Cortex of kidney (tissue), 1 donor: ENCODE measurements at places on chromosomes 7 and 10.

DNA sequence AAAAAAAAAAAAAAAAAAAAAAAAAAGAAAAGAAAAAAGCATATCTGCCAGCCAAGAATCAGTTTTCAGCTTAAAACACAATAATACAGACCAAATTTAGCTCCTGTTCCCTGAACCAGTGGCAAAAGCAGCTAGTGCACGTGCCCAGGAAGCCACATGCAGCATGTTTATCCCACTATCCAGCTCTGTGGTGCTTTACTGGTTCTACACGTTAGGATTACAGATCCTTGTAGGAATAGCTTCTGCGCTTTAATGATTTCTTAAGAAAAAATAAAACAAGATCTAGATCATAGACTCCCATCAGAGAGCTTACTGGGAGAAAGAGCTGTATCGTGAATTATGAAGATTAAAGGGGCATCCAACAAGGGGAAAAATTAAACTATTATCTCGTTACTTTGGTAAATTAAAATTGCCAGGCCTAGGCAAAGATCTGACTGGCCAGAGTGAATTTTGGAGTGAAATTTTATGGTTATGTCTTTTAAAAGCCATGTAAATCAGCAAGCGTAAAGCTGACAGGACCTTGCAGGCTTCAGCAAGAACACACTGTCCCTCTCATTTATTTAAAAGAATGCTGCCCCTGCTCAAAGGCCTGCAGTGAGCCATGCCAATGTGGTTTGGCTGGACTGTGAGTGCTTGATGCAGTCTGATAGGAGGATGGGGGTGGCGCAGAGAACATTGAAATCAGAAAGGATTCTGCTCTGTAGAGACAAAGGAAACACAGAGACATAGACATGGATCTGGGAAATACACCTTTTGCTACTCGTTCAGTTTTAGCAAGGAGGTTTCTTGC lies 177.3 kb upstream of the PHYHIPL start:
- DNase-seq, result no peak

GRCh38 chr10:73838827-73839226 lies 27.4 kb upstream of the NDST2 start:
- DNase-seq, result no peak

- no peak for DNase-seq
Observed at GRCh38 chr10:114025611-114026130, 18.0 kb upstream of the ADRB1 start.

DNA sequence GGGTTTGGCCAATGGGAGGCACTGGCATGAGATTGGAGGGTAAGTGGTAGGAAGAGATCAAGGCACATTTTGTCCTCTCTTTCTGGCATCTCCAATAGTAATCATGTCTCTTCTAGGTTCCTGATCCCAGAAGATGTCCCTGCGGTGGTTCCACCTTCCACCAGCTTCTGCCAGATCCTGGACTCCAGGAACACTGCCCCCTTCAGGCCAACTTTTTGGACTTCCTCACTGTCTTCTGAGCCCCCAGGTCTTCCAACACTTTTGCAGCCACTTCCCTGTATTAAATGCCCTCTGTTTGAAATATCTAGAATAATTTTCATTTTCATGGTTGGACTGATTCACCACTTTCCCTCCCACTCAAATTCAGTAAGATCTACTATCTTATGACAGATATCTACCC lies 60.9 kb downstream of the BAMBI start:
- DNase-seq, result no peak

GRCh38 chr10:59281861-59282260 lies 80.5 kb downstream of the FAM13C start:
- no peak for DNase-seq

GRCh38 chr10:92790440-92790839 lies 57.9 kb upstream of the EXOC6 start:
- DNase-seq, result no peak

- DNase-seq, result no peak
Observed at GRCh38 chr7:136953386-136953785, 84.9 kb downstream of the CHRM2 start.

- DNase-seq, result no peak
Observed at GRCh38 chr10:24435374-24435773, 226.4 kb downstream of the KIAA1217 start.

- DNase-seq, result no peak
Observed at GRCh38 chr7:151871904-151872303, 5.0 kb downstream of the PRKAG2 start.

GRCh38 chr7:2063563-2064260 lies 169.0 kb downstream of the MAD1L1 start:
- DNase-seq, result no peak

GRCh38 chr10:100377830-100378229 lies 30.8 kb downstream of the SCD start:
- no peak for DNase-seq

DNA sequence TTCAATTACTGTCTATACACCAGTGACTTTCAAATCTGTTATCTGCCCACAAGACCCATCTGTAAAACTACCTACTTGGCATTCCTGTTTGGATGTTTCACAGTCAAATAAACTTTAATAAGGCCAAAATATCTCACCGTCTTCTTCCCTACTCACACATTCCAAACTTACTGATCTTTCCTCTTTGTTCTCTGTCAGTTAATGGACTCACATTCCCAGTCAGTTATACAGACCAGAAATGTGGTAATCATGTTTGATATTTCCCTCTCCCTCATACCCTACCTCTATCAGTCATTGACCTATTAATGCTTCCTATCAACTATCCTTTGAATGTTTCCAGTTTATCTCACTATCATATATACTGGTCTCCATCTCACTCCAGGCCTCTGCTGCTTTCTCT lies 28.5 kb upstream of the HDAC9 start:
- no peak for DNase-seq

DNA sequence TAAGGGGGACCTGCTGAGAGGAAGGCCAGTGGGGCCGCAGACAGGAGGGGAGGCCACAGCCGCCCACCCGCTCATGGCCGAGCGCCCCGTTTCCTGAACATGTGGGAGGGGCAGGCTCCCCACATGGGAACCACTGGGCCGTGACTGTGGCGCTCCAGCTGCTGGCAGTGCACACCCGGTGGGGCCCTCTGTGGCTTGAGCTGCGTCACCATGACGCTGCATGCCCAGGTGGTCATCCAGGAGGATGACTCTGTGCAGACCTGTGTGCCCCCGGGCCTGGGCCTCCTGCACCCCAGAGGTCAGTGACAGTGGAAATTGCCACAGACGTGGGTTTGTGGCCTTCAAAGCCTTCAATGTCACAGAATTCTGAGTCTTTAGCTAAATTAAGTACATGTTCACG lies 85.1 kb downstream of the MGMT start:
- DNase-seq, result no peak

DNA sequence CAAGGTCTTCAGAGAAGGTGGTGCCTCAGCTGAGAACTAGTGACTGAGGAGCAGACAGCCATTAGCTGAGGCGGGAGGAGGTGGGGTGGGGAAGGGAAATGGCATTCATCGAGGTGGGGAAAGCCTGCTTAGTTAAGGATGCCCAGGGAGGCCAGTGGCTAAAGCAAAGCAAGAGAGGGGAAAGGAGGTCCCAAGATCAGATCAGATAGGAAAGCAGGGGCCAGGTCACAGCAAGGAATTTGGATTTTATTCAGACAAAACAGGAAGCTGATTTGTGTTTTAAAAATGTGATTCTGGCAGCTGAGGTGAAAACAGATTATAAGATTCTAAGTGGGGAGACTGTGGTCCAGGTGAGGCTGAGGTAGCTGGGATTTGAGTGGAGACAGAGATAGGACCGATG lies 45.8 kb downstream of the CNNM1 start:
- DNase-seq, result no peak

GRCh38 chr7:157662981-157663716 lies 326.3 kb downstream of the DNAJB6 start:
- no peak for DNase-seq

GRCh38 chr10:132392811-132393694 lies 3.9 kb upstream of the PWWP2B start:
- no peak for DNase-seq

DNA sequence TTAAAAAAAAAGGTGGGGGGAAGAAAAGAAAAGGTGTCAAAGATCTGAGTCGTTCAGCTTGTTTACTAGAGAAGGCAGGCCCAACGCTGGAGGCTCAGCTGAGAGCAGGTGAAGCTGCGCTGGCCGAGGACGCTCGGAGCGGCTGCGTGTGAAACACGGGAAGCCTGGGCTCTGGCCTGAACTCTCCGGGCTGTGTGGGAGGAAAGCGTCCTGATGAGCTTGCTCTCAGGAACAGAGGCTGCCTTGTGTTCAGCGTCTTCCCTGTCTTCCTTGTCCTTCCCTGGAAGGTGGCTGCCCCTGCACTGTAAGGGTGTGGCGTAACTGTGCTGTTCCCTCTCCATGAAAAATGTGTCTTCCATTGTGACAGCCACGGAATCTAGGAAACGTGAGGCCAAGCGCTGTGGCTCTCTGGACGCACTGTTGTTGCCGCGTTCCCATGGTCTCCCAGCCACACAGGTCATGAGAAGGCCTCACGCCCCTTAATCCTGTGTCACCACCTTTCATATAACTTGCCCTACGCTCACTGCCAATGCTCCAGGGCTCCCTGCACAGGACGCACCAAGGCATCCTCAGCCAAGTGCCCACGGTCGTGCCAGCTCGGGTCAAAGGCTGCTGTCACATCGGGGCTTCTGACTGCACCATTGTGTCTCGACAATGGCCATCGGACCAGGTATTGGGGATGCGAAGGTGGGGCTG lies 15.8 kb downstream of the IL15RA start:
- no peak for DNase-seq

DNA sequence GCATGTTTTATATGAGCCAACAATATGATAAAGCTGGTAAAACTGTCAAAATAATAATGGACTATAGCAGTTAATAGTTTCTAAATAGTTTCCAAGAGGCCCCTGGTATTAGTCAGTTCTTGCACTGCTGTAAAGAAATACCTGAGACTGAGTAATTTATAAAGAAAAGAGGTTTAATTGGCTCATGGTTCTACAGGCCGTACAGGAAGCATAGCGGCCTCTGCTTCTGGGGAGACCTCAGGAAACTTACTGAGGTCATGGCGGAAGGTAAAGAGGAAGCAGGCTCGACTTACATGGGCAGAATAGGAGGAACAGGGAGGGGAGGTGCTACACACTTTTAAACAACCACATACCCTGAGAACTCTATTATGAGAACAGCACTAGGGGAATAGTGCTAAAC lies 104.6 kb downstream of the PPP1R9A start:
- no peak for DNase-seq

GRCh38 chr7:29563590-29564495 lies at the start of gene PRR15:
Gene PRR15, plus strand, starts transcription at chr7:29563835. Its CDS starts 2,495 bp downstream, at chr7:29566330.
- no peak for DNase-seq

DNA sequence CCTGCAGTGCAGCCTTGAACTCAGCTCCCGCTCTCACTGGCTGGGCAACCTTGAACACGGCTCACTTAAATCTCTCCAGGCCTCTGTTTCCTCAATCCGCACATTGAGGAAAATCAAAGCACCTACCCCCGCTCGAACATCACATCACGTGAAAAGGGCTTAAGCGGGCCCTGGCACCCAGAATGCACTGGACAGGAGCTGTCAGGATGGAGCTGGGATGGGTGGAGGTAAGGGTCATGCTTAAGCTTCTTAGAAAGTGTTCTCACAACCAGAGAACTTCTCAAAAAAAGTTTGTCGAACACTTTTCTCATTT lies 55.7 kb upstream of the MGMT start:
- no peak for DNase-seq

- DNase-seq, result no peak
Observed at GRCh38 chr10:86071758-86072157, 294.8 kb downstream of the GRID1 start.

GRCh38 chr7:43619213-43620012 lies 36.5 kb downstream of the STK17A start:
- no peak for DNase-seq

DNA sequence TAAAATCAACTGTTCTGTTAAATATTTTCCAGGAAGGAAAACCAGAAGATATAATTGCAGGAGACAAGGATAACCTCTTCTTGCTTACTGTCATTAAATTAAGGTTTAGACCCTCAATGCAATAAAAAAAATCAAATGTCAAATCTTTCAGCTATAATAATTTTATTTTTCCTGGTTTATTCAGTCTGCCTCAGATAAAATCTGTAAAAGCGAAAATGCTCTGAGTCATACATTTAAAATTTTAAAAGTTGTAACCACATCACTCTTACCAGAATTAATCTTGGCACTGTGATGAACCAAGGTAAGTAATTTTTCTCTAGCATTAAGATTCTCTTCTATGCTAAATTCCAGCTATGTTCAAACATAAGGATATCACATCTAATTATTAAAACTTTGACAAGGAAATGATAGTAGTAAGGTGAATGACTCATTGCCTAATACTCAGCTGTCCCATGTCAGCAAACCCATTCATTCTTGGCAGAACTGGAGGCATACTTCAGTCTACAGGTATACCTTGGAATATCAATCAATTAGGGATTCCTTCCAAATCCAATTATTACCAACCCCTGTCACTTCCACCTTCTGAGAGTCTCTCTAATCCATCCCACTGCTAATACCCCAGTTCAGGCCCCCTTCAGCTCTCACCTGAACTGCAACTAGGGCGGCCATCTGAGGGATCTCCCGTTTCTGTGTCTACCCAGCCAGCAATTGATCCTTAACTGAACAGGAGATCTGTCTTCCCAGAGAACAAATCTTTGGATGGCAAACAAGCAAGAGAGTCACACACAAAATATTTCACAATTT lies 434.1 kb downstream of the GRM8 start:
- no peak for DNase-seq

- no peak for DNase-seq
Observed at GRCh38 chr7:133936074-133936473, 191.1 kb upstream of the LRGUK start.

GRCh38 chr7:104106108-104106905 lies 101.5 kb downstream of the ORC5 start:
- DNase-seq, result no peak

DNA sequence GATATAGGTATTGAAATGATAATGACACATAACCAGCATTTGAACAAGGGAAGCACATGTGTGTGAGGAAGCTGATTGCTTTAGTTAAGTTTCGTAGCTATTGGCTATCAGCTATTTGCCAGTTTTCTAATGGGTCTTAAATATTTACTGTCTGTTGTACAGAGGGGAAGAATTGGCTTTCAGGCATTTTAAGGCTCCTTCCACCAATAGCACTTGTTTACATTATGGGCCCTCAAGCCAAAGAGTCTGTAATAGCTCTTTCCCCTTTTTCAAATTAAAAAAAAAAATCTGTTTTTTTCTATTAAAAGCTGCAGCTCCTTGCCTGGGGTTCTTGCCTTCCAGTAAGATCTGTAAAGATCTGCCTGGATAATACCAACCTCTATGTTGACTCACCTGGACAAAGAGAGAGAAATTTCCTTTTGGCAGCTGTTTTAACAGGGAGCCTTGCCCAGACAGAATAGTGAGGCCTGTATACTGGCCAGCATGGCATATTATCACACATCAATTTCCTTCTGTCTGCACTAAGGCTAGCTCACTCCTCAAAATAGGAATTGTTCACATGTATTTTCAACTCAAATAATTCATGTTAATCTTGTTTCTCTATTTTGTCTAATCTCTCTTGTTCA lies 104.7 kb upstream of the LRGUK start:
- no peak for DNase-seq

DNA sequence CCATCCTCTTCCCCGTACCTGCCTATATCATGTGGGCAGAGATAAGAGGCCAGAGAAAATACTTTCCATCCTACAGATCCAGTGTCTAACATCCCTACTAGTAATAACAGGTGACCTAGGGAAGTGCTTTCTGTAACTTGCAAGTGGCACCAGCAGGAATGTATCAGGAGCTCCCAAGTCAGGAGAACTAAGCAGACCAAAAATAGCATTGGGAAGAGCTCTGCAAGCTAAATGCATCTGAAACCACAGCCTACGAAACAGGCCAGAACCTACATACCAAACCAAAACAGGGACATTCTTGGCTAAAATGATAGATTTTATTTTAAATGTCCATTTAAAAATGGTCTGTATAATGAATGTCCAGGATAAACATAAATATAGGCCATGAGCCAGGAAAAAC lies 680.8 kb downstream of the PHTF2 start:
- DNase-seq, result no peak

GRCh38 chr7:82423446-82423845 lies 20.1 kb downstream of the CACNA2D1 start:
- no peak for DNase-seq
